ENCODE measurements at places on chromosomes 4 and X. TPM values are rescaled to one million over a fixed set of nuclear protein-coding genes. Genes with fewer than 3 reads are reported as not detected.

Gene ADRA2C
- total RNA-seq = 8.5 TPM

Gene NEIL3
- 6.4 TPM for total RNA-seq

Gene DCAF4L1
- total RNA-seq = 0.16 TPM

Gene AMTN
- not detected for total RNA-seq

Gene SLC26A1
- 0.49 TPM for total RNA-seq

Gene MAGIX
- 6.5 TPM for total RNA-seq

Gene NR3C2
- total RNA-seq = 13.9 TPM

Gene AREG
- 0.49 TPM for total RNA-seq

Gene SSX4B
- not detected for total RNA-seq

Gene MUC7
- total RNA-seq = 0.44 TPM

Gene FRG2
- total RNA-seq = not detected

Gene IL21
- not detected for total RNA-seq

Gene SCLT1
- total RNA-seq = 41.4 TPM

Gene GPR82
- not detected for total RNA-seq
